ENCODE measurements at places on chromosomes 3 and 15.

- ATAC-seq, result no peak
These were observed 106.3 kb downstream of the SMAD6 start for GRCh38 chr15:66808181-66808824.

DNA sequence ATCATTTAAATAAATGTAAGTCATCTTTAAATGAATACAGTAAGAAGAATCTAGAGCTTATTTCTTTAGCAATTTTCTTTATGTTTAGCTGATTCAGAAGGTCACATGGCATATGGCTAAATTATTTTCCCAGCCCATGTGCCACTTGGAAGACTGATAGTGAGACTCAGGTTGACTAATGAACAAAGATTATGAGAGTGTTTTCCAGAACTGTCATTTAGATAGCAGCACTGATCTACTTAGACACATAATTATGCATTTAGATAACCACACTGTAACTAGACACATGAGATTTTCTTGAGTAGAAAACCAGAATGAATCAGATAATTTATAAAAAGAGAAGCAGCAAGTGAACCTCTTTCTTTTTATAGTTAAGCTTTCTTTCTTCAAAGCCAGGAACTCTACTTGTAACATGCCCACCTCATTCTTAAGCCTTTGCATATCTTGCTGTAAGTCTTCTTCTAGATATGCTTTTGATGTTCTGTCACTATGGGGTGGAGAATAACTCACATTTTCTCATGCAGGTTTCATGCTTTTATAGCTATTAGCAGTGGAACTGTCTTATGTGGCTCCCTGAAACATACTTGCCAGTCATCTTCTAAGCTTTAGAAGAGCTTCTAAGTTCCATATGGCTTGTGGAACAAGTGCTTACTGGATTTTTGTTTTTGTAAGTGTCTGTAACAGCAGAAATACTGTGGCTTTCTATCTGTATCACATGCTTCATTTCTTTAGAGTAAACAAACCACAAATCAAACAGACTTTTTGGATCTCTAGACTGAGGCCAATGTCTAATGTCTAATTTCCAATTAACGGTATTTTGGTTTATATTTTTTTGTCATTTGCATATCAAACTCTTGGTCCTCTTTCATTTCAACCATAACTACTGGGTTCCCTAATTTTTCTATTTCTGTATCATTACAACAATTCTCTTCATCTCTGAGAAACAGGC lies 101.4 kb downstream of the LMLN start:
- ATAC-seq, result peak; percentile 84

DNA sequence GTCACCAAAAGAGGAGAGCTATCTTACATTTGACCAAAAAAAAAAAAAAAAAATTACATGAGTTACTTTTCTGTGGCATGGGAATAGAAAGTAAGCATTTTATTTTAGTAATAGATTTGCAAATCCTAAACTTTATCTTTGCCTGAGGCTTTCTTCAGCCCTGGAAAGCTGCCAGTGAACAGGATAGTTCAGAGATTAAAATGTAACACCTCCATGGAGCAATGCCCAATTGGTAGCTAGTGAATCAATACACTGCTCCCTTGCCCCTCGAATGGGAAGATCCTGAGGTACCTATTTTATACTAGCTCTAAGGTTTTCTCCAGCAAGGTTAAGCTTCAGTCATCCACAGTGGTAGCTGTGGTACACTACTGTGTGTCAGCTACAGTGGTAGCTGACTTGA lies 867.1 kb downstream of the NAALADL2 start:
- ATAC-seq, result no peak

GRCh38 chr3:124563376-124563775 lies 166.9 kb upstream of the UMPS start:
- ATAC-seq, result no peak

GRCh38 chr3:142577696-142578328 lies 721 bp downstream of the ATR start:
- no peak for ATAC-seq

DNA sequence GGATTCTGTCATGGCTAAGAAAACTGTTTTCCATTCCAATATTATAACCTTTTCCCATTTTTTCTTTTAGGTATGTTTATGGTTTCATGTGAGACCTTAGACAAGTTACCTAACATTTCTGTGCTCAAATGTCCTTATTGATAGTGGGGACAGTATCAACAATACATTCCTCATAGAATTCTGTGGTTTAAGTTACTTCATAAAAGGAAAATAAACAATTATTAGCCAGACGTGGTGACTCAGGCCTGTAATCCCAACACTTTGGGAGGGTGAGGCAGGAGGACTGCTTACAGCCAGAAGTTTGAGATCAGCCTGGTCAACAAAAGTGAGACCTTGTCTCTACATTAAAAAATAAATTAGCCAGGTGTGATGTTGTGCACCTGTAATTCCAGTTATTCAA lies 436.8 kb upstream of the CNTN4 start:
- no peak for ATAC-seq

GRCh38 chr15:64843991-64844390 lies 2.3 kb downstream of the PLEKHO2 start:
- ATAC-seq, result no peak

DNA sequence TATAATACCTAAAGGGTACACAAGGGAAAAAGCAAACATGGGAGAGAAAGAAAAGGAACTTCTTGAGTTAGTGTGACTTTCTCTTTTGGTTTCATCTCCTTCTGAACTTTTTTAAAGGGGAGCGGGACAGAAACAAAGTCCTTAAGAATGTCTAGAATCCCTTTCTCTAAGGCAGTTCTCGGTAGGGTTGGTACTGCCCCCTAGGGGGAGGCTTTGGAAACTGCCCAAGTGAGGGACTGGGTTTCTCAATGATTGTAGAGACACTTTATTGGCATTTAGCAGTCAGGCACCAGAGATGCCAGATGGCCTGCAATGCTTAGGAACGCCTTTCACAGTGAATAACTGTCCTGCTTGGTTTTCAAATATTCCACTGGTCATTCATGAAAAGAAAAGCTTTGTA lies 172.7 kb downstream of the WDR72 start:
- no peak for ATAC-seq

GRCh38 chr3:129708328-129708861 lies 101.9 kb upstream of the PLXND1 start:
- ATAC-seq, result no peak

- no peak for ATAC-seq
These were observed 190.2 kb downstream of the NR1D2 start for GRCh38 chr3:24135280-24135679.

- ATAC-seq, result no peak
These were observed 29.5 kb downstream of the RTP3 start for GRCh38 chr3:46527239-46527638.

DNA sequence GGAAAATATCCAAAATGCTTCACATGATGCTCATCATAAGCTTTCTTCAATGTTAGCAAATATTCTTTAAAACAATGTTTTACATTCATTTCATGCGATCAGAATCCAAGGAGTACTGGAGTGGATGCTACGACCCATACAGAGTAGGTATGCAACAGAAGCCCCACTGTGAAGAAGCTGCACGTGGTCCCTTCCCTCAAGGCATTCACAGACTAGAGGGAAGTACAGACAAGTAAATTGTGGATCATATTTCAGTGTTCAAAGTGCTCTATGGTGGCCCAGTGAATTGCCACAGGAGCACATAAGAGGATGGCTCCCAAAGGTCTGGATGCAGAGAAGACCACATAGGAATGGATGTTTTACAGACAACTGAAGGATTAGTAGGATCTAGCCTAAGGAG lies 789.9 kb downstream of the IGSF11 start:
- ATAC-seq, result no peak

DNA sequence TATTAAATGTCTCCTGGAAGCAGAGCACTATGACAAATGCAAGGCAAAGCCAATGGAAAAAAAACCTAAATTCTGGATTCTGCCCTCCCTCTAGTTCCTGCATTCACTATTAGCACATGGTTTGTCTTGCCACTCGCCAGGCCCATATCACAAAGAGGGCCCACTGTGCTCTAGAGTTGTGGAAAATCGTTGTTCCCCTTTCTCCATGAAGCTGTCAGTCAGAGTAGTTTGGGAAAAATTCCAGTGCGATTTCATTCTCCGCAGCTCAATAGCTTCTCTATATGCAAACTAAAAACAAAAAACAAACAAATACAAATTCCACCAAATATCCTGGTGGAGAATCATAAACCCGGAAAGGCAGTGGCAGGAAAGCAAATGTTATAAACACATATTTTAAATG lies 77.3 kb downstream of the RORA start:
- ATAC-seq, result no peak

DNA sequence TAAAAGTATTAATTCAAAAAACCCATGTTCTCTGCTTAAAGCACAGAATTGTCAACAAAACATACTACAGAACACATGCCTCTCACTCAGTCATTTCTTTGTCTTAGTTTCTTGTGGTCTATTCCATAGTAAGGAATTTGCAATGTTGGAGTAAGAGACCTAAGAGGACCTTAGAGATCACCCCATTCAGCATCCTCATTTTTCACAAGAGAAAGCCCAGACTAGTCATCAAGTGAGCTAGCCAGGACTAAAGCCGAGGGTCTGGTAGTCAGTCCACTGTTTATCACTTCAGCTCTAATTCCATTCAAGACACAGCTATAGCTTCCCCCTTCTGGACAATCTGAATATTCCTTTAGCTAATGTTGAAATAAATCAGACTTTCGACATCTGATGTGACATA lies 601.1 kb downstream of the FHIT start:
- no peak for ATAC-seq

GRCh38 chr3:60657972-60658371 lies 593.3 kb downstream of the FHIT start:
- ATAC-seq, result no peak

Measured in activated T-helper 17 cell treated with anti-CD3 and anti-CD28 coated beads, Interleukin-2, amount 50 U/mL, for 72 hours (primary cell).